ENCODE measurements at places on chromosomes 4 and X. TPM values are rescaled to one million over a fixed set of nuclear protein-coding genes. Genes with fewer than 3 reads are reported as not detected.

Gene TMEM271
- not detected for total RNA-seq

Gene PCDH19
- total RNA-seq, result 2.6 TPM

Gene TEX13B
- not detected for total RNA-seq

- no peaks in the 10 kb centered on the region for H3K4me1 ChIP-seq
- DNase-seq, result no peak
- H3K27ac ChIP-seq, result no peak overlapping the region
These were observed 265.4 kb downstream of the RAPGEF2 start for GRCh38 chr4:159368320-159368719.

- DNase-seq, result no peak
- peaks cover 4% of the 10 kb centered on the region for H3K4me1 ChIP-seq
- no peak overlapping the region for H3K4me3 ChIP-seq
- no peak overlapping the region for H3K27ac ChIP-seq
These were observed 20.9 kb downstream of the NFKB1 start for GRCh38 chr4:102522031-102522440.
